ENCODE measurements at places on chromosomes 6 and 20. TPM values are rescaled to one million over a fixed set of nuclear protein-coding genes. Genes with fewer than 3 reads are reported as not detected.

DNA sequence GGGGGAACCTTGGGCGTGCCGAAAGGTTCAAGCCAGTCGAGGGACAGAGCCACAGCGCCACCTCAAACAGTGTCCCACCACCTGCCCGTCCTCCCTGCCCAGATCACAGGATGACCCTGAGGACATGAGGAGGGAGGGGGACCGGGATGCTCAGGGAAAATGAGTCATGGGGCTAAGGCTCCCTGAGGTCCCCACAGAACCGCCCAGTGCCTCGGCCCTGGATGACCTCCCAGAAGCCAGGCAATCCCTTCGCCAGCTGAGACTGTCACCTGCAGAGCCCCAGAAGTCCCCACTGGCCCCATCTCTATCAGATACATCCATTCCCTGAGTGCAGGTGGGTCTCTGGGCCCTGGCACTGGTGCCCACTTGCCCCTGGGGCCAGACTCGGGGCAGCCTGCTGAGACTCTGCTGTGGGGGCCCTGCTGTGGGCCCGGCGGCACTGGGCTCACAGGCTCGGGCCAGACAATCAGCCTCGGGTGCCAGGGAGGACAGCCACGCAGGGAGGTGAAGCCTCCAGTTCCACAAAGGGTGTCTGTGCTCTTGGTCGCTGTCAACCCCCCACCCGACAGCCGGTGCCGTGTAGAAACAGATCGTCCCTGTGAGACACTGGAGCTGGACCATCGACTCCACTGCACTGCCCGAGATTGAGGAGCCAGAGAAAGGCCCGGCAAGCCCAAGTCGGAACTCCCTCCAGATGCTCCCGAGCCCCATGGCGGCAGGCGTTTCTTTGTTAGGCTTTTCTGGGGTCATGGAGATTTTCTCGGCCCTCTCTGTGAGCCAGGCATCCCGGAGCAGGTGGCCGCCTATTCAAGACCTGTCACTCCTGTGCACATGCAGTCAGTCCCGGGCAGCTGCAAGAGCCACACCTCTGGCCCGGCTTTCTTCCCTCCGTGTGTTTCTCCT, 26.1 kb downstream of the PXDC1 start:
- peaks cover 68% of the 10 kb centered on the region for H3K36me3 ChIP-seq
- no peaks in the 10 kb centered on the region for H3K27me3 ChIP-seq
- H3K4me1 ChIP-seq, result no peaks in the 10 kb centered on the region
- DNase-seq, result no peak
- H3K27ac ChIP-seq, result no peak overlapping the region

GRCh38 chr6:13009461-13009860, 292.9 kb downstream of the PHACTR1 start:
- no peaks in the 10 kb centered on the region for H3K36me3 ChIP-seq
- no peak overlapping the region for H3K4me3 ChIP-seq
- DNase-seq, result no peak
- peaks cover 21% of the 10 kb centered on the region for H3K27me3 ChIP-seq

DNA sequence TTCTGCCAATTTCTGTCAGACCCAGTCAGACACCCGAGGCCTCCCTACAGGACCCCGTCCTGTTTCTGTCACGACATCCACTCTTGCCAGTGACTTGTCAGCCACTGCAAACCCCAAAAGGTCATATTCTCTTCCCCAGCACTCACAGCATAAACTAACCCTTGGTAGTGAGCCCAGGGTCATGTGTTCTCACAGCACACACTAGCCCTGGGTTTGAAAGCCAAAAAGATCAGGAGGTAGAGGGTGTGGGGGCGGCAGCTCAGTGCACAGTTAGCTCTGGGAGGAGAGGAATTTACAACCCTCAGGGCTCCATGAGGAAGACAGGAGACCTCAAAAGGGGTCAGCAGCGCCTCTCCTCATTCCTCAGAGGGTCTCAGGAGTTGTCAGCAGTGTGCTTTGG, 9.9 kb upstream of the SNX9 start:
- H3K4me3 ChIP-seq, result no peak overlapping the region
- H3K4me1 ChIP-seq, result peaks cover 12% of the 10 kb centered on the region
- peak; percentile 53 for DNase-seq
- peak overlapping the region; percentile 78 for H3K27ac ChIP-seq
- no peaks in the 10 kb centered on the region for H3K27me3 ChIP-seq

- H3K27ac ChIP-seq, result no peak overlapping the region
- peaks cover 19% of the 10 kb centered on the region for H3K4me1 ChIP-seq
- H3K36me3 ChIP-seq, result peaks cover 34% of the 10 kb centered on the region
- no peak for DNase-seq
These were observed 43.4 kb downstream of the PLCG1 start for GRCh38 chr20:41180599-41181333.

DNA sequence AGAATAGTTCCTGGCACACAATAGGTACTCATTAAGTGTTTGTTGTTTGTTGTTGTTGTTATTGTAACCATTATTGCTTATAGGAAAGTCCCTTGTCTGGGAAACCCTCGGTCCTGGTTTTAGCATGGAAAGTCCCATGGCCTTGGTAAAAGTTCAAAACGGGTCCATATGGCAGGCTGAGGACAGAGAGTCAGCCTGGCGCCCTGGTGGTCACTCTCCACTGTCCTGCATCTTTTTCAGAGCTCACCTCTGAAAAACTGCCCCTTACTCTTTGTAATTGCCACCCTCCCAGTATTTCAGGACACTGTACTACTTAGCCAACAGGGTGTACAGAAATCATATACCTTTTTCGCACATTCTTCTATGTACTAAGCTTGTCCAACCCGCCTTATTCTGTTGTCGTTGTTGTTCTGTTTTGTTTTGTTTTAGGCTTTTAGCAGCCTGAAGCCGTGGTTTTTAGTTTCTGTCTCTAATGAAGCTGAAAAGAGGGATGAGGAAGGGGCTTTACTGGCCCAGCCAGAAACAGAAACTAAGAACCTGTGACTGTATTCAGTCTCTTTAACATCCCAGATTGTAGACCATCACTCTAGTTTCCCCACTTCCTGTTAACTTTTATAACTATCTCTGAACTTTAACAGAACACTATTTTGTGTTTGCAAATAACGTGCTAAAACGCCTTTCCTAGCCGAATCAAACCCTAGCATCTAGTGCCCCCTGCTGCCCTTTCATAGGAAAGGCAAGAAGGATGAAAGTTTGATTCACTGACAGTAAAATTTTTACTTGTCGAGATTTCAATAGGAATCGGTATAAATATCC, 7.6 kb upstream of the TMEM14A start:
- DNase-seq, result peak; percentile 80
- H3K4me3 ChIP-seq, result peak overlapping the region; percentile 81
- H3K4me1 ChIP-seq, result peaks cover 4% of the 10 kb centered on the region
- H3K27ac ChIP-seq, result no peak overlapping the region
- H3K36me3 ChIP-seq, result no peaks in the 10 kb centered on the region

GRCh38 chr20:2387580-2387979, 6.9 kb downstream of the TGM6 start:
- H3K27me3 ChIP-seq, result peaks cover 2% of the 10 kb centered on the region

DNA sequence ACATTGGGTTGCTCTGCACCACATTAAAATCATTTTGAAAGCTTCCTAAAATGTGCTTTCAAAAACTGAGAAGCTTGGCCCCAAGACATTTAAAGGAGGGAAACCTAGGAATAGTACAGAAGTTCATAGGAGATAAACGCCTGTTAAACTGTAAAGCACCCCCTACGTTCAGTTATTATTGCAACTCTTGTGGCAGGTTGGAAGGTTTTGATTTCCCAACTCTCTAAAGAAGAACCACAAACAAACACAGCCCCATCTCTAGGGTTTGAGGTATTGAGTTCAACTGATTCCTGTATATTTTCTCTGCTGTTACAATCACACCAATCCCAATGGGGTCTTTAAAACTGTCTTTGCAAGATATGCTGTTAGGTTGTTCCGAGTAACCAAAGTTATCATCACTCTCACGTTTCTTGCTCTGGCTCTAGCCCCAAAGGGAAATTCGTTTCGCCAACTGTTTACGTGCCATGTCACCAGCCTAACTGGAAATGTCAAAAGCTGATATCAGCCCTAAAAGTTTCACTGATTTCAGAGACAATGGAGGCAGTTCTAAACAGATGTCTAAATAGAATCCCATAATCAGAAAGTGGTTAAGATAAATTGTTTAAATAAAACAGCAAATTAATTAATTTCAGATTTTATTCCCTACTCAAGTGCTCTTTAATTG, 12.1 kb downstream of the TFAP2A start:
- no peak for DNase-seq
- no peak overlapping the region for H3K27ac ChIP-seq
- H3K36me3 ChIP-seq, result no peaks in the 10 kb centered on the region
- H3K4me3 ChIP-seq, result no peak overlapping the region
- H3K4me1 ChIP-seq, result peaks cover 2% of the 10 kb centered on the region
- H3K27me3 ChIP-seq, result peaks cover 8% of the 10 kb centered on the region

GRCh38 chr6:136549300-136550044, 750 bp downstream of the MAP7 start:
- no peak overlapping the region for H3K27ac ChIP-seq
- H3K4me1 ChIP-seq, result peaks cover 3% of the 10 kb centered on the region
- DNase-seq, result no peak

DNA sequence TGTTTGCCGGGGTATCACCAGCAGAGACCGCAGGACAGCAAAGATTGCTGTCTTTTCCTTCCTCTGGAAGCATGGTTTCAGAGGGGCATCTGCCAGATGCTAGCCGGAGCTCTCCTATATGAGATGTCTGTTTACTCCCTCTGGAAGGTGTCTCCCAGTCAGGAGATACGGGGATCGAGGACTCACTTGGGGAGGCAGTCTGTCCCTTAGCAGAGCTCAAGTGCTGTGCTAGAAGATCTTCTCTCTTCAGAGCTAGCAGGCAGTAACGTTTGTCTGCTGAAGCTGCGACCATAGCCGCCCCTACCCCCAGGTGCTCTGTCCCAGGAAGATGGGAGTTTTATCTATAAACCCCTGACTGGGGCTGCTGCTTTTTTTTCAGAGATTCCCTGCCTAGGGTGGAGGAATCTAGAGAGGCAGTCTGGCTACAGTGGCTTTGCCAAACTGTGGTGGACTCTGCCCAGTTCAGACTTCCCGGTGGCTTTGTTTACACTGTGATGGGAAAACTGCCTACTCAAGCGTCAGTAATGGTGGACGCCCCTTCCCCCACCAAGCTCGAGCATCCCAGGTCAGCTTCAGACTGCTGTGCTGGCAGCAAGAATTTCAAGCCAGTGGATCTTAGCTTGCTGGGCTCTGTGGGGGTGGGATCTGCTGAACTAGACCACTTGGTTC, 133.0 kb upstream of the FLRT3 start:
- H3K4me1 ChIP-seq, result no peaks in the 10 kb centered on the region
- no peaks in the 10 kb centered on the region for H3K36me3 ChIP-seq
- no peaks in the 10 kb centered on the region for H3K27me3 ChIP-seq

DNA sequence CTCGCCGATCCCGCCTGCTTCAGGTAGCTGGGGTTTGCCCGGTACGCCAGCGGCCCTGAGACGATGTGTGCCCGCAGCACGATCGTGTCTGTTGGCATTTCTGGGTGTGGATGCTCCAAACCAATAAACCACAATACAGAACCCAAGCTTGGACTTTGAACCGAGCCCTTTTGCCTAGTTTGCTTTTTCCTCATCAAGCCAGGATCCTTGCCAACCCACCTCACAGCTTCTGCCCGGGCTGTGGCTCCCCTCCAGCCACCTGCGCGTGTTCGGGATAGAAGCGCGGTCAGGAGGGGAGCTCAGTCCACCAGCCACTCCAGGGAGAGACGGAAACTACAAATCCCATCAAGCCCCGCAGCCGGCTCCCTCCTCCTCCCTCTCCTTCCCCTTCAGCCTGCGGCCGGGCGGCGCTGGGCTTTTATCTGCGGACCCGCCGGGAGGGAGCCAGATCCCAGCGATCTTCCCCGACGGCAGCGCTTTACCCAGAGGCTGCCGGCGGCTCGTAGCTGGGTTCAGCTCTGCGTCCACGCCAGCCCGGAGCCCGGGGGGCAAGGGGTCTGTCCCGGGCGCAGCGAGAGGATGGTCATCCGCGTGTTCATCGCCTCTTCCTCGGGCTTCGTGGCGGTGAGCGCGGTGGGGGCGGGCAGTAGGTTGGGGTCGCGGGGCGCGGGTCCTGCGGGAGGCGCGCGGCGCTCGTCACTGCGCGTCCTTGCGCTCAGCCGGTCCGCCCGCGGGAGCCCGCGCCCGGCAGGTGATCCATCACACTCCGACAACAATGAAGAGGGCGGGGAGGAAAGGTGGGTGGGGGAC, at the start of gene SH3BGRL2:
SH3BGRL2 (plus strand) TSS at position 447 of the 810 bp plus-strand sequence; CDS start at position 580, 133 bp downstream.
- no peaks in the 10 kb centered on the region for H3K36me3 ChIP-seq
- H3K4me3 ChIP-seq, result peak within 1 kb of the TSS; percentile 78
- peaks cover 2% of the 10 kb centered on the region for H3K27me3 ChIP-seq
- peak; percentile 59 for DNase-seq
- H3K4me1 ChIP-seq, result peaks cover 6% of the 10 kb centered on the region
- H3K27ac ChIP-seq, result no peak within 1 kb of the TSS

- no peak overlapping the region for H3K27ac ChIP-seq
- H3K4me1 ChIP-seq, result no peaks in the 10 kb centered on the region
- no peak overlapping the region for H3K4me3 ChIP-seq
- no peaks in the 10 kb centered on the region for H3K27me3 ChIP-seq
These were observed 32.3 kb upstream of the CNKSR3 start for GRCh38 chr6:154542747-154543146.

DNA sequence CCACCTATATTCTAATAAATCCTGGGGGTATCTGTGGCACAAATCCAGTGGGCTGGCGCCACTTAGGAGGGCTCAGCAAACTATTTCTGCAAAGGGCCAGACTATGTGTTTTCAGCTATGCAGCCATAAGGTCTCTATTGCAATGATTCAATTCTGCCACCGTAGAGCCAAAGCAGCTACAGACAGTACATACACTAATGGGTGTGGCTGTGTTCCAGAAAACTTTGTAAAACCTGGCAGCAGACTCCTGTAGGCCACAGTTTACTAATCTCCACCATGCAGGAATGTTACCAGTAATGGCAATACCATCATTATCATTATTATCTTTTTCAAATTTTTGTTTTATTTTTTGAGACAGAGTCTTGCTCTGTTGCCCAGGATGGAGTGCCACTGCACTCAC, 65.7 kb downstream of the SULF2 start:
- no peak for DNase-seq
- H3K36me3 ChIP-seq, result no peaks in the 10 kb centered on the region
- peaks cover 7% of the 10 kb centered on the region for H3K27me3 ChIP-seq
- peaks cover 2% of the 10 kb centered on the region for H3K4me1 ChIP-seq
- H3K27ac ChIP-seq, result no peak overlapping the region

DNA sequence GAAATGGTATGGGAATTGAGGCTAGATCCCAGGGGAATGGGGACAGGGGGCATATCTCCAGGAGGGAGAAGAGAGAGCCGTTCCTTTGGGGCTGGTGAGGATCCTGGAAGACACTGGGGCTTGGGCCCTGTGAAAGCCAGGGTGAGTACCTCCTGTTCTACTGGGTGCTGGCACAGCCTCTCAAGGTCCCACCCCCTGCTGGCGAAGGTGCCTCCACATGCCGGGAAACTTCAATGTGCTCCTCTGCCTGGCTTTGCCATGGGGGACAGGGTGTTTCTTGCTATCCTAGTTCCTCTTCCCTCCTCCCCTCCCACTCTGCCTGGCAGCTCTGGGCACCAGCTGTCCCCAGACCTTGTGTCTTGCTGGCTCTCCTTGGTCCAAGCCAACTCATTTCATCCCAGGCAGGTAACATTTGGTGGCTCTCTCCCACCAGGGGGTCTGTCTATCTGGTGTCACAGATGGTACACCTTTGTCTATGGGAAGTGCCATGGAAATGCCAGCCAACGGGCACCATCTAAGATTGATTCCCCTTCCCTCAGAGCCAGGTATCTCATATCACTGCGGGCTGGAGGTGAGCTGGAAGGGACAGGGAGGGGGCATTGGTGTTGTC, 56.8 kb downstream of the MDGA1 start:
- H3K27me3 ChIP-seq, result 0 out of 2 replicates have a peak, but pooled peaks cover 1% of the 10 kb centered on the region
- H3K27ac ChIP-seq, result no peak overlapping the region
- H3K4me1 ChIP-seq, result no peaks in the 10 kb centered on the region
- DNase-seq, result no peak

CTCFL gene
- not detected for total RNA-seq

STXBP5 gene
- total RNA-seq, result 48.0 TPM

CST5 gene
- total RNA-seq, result not detected

RIPOR2 gene
- 0.83 TPM for total RNA-seq

ANGPT4 gene
- not detected for total RNA-seq

LRFN2 gene
- total RNA-seq, result not detected

Data from IMR-90 (cell line).